ENCODE measurements at places on chromosomes 2 and 18.

DNA sequence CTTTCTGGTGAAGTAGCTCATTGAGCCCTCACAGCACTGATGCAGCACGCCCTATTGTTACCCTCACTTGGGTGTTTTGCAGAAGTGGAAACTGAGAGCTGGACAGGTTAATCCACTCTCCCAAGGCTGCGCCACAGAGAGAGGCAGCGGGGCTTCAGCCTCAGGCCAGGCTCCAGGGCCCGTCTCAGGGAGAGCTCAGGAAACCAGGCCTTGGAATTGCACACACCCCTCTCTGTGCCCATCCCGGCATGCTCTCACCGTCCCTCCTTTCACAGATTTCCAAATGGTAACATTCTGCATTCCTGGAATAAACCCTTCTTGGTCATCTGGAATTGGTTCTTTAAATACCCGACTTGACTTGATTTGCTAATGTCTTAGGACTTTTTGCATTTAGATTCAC is 51.5 kb downstream of the TWIST2 start:
- DNase-seq = no peak

GRCh38 chr18:39326772-39327171 is 1761.2 kb upstream of the CELF4 start:
- DNase-seq = no peak

GRCh38 chr2:216583147-216583546 is 50.1 kb upstream of the IGFBP2 start:
- no peak for DNase-seq

DNA sequence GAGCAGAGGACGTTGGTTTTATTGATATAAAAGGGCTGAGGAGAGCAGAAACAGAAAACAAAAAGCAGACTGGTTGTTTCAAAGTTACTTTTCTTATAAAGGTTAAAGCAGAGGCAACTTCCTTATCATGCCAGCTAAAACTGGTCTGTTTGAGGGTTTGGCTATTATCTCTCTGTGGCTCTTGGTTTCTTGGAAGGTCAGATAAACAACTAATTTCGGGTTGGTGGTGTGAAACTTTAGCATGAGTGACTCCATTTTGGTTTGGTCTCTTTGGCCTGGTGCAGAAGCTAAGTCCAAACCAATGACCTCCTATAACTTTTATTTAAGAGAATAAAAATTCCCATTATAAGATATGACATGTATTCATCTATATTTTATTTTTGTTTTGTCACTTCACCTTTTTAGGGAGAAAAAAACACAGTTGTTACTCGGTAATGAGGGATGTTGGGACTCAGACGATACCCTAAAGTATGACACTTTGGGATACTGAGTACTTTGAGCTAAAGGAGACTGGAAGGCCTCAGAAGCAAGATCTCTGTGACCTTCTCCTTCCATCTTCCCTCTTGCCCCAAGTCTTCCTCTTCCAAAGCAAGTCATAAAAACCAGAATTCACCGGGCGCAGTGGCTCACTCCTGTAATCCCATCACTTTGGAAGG is 23.3 kb downstream of the TNFAIP6 start:
- no peak for DNase-seq

DNA sequence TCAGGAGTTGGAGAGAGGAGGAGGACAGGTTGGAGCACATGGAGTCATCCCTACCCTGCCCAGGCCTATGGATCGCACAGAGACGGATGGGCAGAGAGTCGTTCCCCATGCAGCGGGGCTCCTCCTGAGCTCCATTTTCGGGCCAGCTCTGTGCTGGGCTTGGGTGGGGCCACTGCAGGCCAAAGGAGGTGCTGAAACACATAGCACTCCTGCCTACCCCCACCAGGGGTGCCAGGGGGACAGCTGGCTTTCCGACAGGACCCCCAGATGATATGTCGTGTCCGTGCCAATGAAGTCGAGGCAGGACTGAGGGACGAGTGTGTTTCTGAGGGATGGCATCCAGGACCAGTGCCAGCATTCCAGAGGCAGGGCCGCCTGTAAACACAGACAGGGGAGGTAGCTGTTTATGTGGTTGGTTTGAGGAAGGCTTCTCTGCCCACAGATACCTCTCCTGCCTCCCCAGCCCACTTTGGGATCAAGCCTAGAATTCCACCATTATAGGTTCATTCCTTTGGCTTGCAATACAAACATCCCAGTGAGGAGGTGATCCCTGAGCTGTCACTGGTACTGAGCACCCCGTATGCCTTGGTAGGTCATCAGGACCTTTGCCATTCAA is 116.6 kb downstream of the GLI2 start:
- no peak for DNase-seq

DNA sequence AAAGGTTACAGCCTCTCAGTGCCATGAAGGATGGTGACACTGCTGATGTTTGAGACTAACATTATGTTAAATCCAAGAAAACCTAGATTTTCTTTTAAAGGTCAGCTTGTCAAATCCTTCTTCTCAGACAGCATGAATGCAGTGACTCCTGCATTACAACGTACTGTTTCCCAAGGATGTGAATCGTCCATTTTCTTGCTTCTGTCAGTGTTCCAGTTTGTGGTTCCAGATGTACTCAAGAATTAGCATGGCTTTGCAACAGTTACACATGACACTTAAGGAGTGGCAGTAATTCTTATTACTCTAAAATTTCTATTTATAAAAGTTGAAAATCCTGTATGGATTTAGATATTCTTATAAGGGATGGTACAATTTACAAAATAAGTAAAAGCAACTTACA is 1.5 kb upstream of the TTC39C start:
- no peak for DNase-seq

GRCh38 chr2:179853108-179853507 is 8.3 kb downstream of the ZNF385B start:
- DNase-seq = no peak

DNA sequence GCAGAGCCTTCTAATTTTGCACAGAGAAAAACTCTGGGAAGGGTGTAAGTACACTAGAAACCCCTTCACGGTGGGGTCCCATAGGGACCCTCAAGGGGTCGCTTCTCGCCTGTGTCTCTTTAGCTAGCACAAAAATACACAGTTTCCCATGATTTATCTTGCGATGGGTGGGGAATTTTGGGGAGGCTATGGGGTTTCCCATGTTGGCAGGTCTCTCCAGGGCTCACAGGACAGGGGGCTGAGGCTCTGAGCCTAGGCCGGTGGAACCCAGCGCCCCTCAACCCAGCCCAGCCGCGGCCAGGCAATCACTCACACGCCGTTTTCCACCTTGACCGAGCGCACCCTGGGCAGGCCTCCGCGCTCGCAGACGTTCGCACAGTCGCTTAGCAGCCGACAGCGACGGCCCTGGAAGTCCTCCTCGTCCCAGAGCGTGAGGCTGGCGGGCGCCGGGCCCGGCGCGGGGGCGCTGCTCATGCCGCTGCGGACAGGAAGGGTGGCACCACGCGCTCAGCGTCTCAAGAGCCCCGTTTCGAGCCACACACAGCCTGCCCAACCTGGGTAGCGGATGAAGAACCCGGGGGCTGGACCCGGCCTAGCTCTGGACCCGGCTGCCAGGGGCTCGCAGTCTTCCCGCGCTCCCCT is 398 bp downstream of the CRYBA2 start:
- DNase-seq = no peak

DNA sequence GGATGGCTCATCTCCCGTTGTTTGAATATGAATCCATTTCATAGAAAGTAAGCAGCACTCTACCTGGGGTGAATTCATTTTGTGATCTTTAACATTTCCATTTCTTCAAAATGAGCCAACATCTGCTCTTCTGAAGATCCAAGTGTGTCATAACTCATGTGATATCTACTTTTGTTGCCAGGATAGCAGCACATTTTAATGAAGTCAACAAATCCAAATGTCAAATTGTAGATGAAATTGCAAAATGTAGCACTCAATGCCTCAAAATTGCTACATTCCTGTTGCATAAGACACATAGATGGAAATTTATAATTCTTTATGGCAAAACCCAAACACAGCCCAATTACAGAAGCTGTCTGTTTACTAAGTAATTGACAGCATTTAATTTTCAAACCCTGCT is 360.7 kb downstream of the TMX3 start:
- no peak for DNase-seq

- DNase-seq = no peak
Measured at GRCh38 chr18:36786686-36787085, 42.1 kb downstream of the TPGS2 start.

GRCh38 chr2:183543731-183544130 is 419.5 kb downstream of the NUP35 start:
- DNase-seq = no peak

DNA sequence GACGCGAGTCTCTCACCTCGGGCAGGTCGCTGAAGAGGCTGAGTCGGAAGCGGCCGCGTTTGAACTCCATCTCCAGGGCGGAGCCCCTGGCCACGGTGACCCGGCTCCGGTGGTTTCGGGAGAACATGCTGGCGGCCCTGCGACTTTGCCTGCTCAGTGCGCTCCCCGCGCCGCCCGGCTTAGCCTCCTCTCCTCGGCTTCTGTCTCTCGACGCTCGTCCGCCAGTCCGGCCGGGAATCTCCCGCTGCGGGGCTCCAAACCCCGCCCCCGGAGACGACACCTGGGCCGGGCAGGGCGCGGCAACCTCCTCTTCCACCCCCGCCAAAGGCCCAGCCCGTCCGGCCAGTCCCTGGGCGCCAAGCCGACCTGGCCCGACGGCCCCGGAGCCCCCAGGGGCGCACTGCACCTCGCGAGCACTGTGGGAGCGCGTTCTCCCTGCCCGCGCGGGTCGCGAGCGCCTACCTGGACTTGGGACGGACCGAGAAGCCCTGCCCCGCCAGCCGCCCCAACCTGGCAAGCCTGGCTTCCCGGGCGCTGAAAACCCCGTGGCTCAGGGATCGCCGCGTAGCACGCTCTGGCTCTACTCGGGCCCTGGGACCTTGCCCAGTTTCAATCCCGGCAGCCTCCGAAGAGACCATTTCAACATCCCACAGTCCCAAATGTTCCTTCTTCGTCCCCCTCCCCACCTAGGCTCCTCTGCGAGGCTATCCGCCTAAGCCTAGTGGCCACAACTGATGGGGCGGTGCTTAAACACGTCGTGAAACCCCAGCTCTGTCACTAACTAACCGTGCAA is at the start of gene RTKN:
Gene RTKN, minus strand, starts transcription at position 248 of the 793 bp plus-strand sequence. Its CDS starts 121 bp downstream, at position 127.
- DNase-seq = no peak

- no peak for DNase-seq
Measured at GRCh38 chr2:17644997-17645720, 104.7 kb downstream of the VSNL1 start.

- DNase-seq = no peak
Measured at GRCh38 chr2:201185863-201186262, 2.9 kb downstream of the CASP10 start.

- DNase-seq = no peak
Measured at GRCh38 chr18:37484983-37485834, 80.4 kb downstream of the CELF4 start.

- DNase-seq = no peak
Measured at GRCh38 chr2:238473014-238473413, 46.3 kb downstream of the ASB1 start.

DNA sequence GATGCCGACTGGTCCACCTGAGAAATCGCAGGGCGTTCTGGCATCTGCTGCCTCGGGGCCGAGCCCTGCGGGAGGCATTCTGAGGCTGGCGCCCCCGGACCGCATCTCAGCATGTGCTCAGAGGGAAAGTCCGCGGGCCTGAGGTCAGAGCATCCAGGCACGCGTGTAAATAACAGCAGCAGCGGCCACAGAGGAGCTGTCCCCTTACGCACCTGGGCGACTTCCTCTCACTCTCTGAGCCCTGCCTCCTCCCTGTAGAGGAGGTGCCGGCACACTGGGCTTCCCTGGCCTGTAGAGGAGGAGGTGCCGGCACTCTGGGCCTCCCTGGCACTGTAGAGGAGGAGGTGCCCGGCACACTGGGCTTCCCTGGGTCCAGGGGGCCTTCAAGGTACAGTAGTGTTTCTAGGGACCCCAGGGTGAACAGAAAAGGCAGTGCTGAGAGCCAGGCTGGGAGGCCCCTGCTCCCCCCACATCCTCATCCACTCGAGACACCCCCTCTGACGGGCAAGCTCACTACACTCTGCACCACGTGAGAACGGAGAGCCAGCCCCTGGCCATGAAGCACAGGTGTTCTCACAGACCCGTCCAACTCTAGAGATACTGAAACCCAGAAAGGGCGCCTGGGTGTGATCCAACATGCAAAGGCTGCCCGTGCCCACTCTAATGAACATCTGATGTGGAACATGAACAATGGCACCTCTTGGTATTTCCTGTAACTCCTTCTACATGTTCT is 263.5 kb downstream of the HDAC4 start:
- DNase-seq = no peak

DNA sequence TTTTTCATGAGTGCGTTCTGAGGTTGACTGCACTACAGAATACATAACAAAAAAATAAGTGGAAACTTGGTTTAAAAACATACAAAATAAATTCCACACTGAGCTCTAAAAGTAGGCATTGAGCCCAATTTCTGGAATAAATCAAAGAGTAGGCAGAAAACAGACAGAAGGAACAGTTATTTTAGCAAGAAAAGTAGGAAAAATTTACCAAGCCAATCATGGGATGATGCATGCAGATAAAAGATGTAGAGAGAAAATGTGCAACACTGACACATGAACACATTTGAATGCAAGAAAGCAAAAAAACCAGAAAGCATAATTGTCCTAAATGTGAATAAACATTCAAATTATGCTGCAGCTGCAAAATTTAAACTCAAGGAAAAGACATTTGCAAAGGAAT is 308.3 kb downstream of the DLGAP1 start:
- no peak for DNase-seq

DNA sequence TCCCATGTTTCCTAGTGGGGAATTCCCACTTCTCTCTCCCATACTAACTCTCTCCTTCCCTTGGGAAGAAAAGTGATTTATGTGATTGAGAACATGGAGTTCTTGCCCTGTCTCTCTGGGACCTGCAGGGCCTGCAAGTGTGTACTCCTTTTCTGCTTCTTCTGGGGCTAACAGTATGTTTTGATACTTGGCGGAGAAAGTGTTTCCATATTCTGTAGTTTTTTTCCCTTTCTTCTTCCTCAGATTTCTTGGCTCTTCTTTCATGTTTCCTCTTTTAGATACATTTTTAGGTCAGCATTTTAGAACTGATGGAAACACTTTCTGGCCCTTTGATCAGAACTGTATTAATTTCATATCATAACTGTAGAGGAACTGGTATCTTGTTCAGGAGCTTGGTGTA is 352.2 kb downstream of the DLGAP1 start:
- DNase-seq = no peak

DNA sequence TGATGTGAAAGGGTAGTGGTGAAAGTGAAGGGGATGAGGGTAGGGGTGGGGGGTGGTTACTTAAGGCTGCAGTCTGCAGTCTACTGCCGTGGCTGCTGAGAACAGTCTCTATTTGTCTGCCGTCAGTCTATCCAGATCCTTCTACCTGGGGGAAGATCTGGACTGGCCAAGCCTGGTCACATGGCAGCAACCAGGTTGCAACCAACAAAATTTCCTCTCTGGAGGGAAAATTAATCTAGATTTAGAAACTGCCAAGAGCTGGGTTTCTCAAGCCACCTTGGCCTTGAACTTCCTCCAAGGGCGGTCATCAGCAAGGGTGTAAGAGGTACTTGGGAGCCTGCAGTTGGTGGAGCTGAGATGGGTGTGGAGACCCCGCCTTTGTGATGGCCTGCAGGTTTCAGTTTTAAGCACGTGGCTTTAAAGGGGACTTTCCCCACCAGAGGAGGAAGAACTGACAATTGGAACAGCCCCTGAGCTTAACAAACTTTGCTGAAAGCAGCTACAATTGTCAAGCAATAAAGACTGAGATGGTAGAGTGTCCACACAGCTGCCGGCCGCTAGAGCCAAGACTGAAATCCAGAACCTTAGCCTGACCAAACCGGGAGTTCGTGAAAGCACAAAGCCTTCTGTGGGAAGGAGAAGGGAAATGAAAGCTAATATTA is 31.4 kb upstream of the KCMF1 start:
- DNase-seq = peak; percentile 86
